ENCODE measurements at places on chromosomes 3 and 15.

- no peak for DNase-seq
Observed at GRCh38 chr3:148607491-148607890, 90.2 kb upstream of the AGTR1 start.

DNA sequence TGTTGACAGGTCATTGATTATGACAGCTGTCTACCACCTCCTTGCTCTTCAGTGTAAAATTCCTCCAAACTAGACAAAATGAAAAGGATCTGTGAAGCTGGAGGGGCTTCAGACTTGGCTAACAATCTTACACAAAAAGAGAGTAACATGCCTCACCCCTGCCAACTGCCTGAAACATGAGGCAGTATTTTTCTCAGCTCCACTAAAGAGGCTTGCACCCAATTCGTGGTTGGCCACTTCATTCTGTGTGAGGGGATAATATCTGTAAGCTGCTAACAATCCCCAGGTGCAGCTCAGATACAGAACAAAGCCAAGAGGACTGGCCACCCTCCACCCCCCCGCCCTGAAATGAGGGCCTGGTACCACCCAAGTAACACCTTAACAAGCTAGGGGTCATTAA lies 2.8 kb downstream of the MB21D2 start:
- no peak for DNase-seq

DNA sequence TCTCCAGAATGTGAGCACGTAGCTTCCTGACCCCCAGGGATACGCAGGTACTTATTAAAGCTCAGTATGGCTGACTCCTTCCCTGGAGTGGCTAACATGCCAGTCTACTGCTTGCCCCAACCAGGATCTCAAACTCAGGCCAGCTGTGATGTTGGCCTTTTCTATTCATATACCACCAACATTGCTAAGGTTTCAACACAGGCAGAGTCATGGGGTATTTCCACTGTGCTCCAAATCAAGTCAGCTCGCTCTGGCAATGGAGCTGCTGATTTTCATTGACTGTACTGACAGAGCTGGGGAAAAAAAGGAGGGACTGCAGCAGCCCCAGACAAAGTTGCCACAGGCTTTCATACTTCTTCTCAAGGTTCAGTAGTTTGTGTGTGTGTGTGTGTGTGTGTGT lies 87.0 kb downstream of the CFAP20DC start:
- DNase-seq: no peak

- no peak for DNase-seq
Observed at GRCh38 chr3:141905129-141905528, 28.7 kb downstream of the ATP1B3 start.

DNA sequence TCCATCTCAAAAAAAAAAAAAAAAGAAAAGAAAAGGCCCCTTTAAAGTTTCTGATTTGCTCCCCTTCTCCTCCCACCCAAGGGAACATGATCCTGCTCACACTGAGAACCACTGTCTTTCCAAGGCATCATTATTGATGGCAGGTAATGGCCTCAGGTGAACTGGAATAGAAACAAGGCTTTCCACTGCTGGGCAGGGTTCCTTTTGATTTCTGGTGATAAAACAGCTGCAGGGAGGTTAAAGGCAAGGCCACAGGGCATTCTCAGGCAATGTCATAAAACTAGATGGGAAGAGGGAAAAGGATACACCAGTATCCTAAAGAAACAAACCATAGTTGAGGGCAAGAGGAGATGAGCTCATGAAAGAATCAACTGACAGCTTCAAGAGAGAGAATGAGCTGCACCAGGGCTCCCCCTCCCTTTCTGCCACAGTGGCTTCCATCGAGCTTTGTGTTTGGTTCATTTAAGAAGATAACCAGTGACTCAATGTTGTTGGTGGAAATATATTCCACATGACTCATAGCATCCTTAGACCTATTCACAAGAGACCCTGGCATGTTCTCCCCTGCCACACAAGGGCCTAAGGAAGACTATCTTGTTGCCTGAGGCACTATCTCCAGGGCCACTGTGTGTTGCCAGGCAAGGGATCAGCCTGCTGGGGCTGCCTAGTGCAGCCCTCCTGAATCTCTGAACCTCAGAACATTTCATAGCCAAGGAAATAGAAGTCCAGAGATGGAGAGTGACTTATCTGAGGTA lies 86.4 kb downstream of the WDR76 start:
- no peak for DNase-seq

- DNase-seq: no peak
Observed at GRCh38 chr3:141308588-141309218, 59.6 kb upstream of the ZBTB38 start.

DNA sequence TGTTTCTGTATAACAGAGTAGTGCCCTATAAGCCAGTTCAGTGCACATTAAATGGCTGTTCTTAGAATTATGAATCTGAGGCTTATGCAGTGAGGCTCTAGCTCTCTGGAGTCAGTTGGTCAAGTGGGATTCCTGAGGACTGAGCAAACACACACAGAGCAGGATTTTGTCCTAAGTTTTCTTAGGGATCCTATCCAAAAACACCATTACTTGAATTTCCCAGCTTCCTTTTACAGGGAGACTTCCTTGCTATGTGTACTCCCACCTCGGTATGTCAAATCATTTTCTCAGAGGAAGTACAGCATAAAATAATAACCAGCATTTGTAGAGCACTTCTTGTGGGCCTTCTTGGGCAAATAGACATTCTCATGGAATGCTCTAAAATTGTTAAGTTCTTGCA lies 63.1 kb upstream of the GOLGA6B start:
- DNase-seq: no peak

DNA sequence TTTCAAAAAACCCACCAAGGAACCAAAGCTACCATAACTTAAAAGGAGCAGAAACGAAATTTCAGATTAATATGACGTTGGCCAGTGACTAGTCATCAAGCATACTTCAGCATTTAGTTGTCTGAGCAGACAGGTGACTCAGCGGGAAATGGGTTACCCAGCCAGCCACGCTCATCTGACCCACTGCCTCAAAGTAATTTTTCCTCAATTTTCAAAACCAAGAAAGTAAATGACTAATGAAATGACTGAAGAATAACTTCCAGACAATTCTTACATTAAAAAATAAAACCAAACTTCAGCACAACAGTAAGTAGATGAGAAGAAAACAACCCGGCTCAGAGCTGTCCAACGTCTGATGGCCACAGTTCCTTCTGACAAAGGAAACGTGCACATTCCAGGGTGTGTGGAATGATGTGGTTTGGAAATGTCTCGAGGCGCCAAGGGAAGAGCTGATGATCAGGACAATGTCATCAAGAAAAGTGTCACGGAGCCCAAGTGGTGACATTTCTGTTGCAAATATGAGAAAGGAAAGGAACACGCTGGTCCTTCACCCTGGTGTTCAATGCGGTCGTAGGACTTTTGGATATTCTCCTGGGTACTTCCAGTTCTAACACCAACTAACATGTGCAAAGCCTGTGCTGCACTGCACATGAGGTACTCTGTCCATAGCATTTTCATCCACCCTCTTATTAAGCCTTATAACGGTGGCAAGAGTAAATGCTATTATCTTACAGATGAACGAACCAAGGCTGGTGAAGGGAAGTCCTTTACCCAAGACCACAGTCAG lies 79.1 kb downstream of the FOXP1 start:
- no peak for DNase-seq

DNA sequence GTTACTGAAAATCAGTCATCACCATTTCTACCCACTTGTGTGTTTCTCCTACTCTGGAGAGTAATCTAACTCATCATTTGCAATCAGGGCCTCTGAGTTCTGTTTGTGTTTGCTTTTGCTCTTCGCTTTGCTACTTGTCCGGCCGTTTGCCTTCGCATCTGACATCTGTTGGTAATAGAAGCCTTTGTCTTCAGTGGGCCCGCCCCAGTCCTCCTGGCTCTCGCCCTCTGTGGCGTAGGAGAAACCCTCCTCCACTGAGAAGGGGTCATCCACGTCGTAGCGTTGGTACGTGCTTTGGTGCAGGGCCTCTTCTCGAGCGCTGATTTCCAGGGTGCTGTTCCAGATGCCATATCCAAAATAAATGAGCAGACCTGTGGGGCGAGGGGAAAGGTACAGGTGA lies 48.3 kb downstream of the CLDN11 start:
- DNase-seq: no peak

DNA sequence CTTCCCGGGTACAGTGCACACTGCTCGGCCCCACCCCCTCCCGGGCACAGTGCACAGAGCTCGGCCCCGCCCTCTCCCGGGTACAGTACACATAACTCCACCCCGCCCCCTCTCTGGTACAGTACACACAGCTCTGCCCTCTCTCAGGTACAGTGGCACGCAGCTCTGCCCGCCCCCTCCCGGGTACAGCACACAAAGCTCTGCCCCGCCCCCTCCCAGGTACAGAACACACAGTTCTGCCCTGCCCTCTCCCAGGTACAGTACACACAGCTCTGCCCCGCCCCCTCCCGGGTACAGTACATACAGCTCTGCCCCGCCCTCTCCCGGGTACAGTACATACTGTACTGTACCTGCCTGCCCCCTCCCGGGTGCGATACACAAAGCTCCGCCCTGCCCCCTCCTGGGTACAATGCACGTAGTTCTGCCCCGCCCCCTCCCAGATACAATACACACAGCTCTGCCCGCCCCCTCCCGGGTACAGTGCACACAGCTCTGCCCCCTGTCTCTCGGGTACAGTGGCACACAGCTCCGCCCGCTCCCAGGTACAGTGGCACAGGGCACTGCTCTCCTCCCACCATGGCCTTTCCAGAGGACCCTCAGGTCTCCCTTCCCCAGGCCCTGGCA lies 16.4 kb upstream of the PRR20G start:
- DNase-seq: no peak

- DNase-seq: no peak
Observed at GRCh38 chr3:85355572-85355971, 396.8 kb downstream of the CADM2 start.

- no peak for DNase-seq
Observed at GRCh38 chr3:44234648-44235268, 6.9 kb upstream of the TOPAZ1 start.

GRCh38 chr3:106006001-106006400 lies 137.2 kb upstream of the CBLB start:
- DNase-seq: no peak

DNA sequence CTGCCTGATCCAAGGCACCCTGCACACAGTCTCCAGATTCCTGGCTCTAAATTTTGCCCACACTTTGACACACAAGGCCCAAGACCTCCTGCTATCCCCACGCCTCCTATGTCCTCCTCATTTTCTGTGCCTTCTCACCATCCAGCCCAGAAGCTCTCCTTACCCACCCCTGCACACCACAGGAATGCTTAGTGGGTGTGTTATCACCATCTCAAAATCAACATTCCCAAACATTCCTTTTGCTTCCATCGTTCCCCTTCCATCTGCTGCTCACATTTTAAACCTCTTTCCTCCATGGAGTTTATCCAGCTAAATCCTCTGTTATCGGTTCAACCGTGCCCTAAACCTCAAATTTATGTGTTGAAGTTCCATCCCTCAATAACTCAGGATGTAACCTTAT lies 43.9 kb downstream of the DGKG start:
- DNase-seq: no peak

DNA sequence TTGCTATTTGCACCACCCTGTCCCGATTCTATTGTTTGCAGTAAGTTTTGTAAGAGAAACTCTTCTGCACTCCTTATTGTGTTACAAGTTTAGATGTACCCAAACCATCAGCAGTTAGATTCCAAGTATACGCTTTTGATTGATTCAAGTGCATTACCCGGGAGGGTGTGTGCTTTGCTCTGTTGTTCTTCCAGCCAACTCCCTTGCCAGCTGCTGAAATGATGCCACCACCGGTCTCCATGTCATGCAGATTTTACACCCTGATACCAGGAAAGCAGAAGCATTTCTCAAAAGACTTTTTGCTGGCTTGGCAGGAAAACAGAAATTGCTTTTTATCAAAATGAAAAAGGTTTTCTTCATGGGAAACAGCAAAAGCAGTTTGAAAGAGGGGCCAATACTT lies 1006.6 kb upstream of the CFAP20DC start:
- DNase-seq: no peak

DNA sequence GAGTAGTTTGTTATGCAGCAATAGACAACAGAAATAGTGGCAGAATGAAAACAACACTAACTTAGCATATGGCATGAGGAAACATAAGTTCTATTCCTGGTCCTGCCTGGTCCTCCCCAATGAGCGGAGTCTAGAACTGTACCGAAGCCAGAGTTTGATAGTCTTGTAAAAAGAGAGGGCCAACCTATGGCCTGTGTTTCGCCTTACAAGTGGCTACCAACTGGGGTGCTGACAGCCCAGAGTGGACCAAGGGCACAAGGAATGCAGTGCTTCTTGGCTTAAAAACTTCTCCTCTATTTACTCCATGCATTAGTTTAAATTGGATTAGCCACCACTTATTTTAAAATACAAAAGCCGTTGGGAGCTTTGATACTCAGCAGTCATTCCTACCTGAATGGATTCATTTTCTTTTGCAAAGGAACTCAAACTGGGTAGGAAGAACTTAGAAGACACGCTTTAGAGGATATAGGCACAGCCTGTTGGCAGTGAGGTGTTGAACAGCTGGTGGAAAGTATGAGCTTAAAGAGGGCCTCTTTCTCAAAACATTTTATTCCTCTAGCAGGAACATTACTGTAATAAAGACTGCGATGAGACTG lies 302.9 kb downstream of the PLCL2 start:
- no peak for DNase-seq

- DNase-seq: no peak
Observed at GRCh38 chr15:89802231-89802928, 12.3 kb downstream of the ANPEP start.

GRCh38 chr15:100559330-100559729 lies 30.6 kb upstream of the CERS3 start:
- DNase-seq: no peak

Measured in stimulated activated CD8-positive, alpha-beta memory T cell treated with anti-CD3 and anti-CD28 coated beads, Interleukin-2, amount 100 ng/mL, for 1 hour (primary cell).